ENCODE measurements at places on chromosomes 5 and 9.

DNA sequence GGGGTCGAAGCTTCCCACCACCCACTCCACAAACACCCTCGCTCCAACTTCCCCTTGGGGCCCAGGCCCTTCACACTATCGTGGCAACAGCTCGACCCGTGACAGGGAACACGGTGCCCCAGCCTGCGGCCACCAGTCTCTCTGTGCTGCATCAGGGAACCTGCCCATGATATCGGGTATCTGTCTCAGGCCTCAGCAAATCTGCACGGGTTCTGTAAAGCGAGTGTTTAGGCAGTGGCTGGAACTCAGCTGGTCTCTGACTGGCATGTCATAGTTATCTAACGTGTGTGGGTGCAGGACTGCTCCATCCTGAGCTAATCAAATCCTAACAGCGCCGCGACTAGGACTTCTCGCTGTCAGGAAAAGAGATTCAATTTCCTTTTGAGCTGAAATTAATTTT lies 42.9 kb downstream of the DBH start:
- no peak for DNase-seq

GRCh38 chr5:168346417-168346816 lies 55.0 kb downstream of the WWC1 start:
- no peak for DNase-seq

- DNase-seq, result peak; percentile 18
Measured at GRCh38 chr5:120463991-120464626, at the start of gene PRR16. Gene PRR16, plus strand, starts transcription at chr5:120464300.

- DNase-seq, result no peak
Measured at GRCh38 chr5:53568871-53569270, 8.4 kb downstream of the NDUFS4 start.

GRCh38 chr5:78060421-78060820 lies 234.1 kb downstream of the AP3B1 start:
- no peak for DNase-seq

- no peak for DNase-seq
Measured at GRCh38 chr5:59209758-59210359, 627.0 kb downstream of the RAB3C start.

DNA sequence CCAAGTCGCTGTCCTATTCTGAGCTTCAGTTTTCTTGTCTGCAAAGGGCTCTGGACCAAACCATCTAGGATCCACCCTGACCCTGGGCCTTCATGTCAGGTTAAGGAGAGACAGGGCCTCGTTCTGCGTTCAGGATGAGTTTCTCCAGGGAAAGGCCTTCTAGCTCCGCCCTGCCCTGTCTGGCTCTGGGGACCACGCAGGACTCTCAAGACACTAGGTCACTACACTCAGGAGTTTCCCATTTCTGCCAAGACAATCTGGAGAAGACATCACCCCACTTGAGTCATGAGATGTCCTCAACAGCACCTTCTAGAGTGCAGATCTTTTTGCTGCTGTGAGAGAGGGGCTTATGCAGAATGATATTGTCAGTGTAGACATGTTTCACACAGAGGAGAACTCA lies 53.2 kb upstream of the KCNMB1 start:
- no peak for DNase-seq

- no peak for DNase-seq
Measured at GRCh38 chr5:171986772-171987171, 19.7 kb downstream of the FBXW11 start.

DNA sequence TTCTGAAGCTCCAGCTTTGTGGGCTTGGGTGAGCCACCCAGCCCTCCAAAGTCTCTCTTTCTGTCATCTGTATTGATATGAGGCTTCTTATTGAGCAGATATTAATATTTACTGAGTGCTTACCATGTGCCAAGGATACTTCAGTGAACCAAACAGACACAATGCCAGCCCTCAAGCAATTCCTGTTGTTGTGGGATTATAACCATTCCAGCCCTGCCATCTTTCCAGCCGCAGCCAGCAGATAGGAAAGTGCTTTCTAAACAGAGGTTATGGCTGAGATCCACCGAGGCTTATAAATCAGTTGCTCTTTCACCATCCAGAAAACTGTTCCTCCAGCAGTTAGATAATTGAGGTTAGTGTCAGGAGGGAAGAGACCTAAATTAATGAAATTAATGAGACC lies 137.7 kb upstream of the ALDH1B1 start:
- no peak for DNase-seq

DNA sequence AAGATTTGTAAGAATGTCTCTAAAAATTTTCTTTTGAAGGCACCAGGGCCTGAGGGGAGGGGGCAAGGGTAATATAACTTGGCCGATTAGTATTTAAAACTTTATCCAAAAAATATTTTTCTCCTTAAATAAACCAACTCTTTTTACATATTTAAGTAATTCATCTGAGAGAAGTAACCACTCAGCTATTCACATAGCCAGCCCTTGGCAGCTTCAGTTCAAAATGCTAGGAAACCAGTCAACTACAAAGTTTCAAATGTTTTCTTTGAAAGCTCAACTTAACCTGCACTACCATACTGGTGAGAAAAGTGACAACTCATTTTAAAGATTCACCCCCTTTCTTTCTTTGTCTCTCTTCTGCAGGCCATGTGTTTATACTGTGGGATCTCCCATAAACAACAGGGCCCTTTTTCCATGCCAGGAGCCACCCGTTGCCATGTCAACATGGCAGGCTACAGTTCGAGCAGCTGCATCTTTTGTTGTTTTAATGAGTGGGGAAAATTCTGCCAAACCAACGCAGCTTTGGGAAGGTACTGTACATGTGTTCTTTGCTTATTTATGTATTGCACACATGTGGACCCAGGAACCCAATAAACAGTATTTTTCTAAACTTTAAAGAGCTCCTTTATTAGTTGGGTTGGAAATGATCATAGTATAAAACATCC lies 46.3 kb downstream of the AOPEP start:
- DNase-seq, result peak; percentile 56

GRCh38 chr9:105290954-105291353 lies 46.5 kb downstream of the SLC44A1 start:
- no peak for DNase-seq

- no peak for DNase-seq
Measured at GRCh38 chr9:131679261-131680020, 60.4 kb downstream of the RAPGEF1 start.

DNA sequence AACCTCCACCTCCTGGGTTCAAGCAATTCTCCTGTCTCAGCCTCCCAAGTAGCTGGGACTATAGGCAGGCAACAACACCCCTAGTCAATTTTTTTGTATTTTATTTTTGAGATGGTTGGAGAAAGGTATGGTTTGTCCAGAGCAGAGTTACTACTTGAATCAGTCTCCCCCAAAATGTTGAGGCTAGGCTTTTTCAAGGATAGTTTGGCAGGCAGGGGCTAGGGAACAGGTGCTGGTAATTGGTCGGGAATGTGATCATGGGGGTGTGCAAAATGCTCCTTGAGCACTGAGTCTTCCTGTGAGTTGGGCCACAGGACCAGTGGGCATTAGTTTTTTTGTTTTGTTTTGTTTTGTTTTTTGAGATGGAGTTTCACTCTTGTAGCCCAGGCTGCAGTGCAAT lies 28.3 kb upstream of the PRRC2B start:
- no peak for DNase-seq

GRCh38 chr5:1312993-1313833 lies 18.3 kb upstream of the TERT start:
- no peak for DNase-seq

DNA sequence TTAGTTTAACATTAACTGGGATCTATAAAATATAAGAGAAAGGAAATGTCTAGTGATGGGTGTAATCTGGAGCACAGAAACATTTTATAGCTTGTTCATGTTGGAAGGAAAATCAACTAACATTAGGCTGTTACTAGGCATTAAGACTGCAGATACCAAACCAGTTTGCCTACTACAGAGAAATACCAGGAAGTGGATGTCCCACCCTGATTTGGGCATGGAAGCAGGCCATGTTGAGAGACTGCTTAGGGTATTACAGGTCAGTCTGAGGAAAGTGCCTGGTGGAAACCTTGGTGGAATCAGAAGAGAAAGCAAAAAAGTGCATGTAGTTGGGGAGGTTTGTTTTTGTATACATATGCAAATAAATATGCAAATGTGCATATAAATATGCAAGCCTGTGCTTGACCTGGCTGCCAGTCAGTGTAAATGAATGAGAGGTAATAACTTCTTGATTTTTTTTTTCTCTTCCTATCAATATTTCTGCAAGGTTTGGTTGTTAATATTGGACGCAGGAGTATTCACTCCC lies 9.6 kb upstream of the CCDC112 start:
- no peak for DNase-seq

DNA sequence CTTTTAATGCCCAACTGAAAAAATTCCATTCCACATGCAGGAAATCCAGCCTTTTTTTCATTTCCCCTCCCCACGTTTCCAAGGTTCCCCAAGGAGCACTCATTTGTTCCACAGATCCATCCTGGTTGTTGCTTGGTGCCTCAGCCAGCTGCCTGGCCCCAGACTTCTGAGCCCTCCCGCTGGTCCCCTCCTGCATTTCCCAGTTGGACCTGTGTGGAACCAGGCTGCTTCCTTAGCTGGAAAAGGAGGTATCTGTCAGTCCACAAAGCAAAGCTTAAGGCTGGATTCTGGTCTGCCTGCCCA lies 44.8 kb downstream of the ANGPTL2 start:
- DNase-seq, result no peak

GRCh38 chr5:84487963-84488362 lies 103.3 kb upstream of the EDIL3 start:
- DNase-seq, result no peak

DNA sequence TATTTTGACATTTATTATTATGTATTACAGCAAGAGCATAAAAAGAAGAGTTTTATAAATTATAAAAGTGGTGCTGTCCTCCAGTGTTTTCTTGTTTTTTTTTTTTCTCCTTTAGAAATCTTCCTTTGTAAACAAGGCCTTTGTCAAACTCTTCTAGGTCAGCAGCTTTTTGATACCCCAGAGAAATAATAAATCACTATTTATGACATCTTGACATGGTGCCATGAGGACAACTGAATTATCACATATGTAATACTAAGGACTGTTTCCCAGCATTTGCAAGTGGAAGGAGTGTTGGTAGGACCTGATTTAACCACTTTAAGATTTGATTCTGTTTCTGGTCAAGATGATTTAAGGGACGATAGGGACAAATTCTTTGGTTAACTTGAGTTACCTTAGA lies 4.6 kb downstream of the SMARCA2 start:
- no peak for DNase-seq

DNA sequence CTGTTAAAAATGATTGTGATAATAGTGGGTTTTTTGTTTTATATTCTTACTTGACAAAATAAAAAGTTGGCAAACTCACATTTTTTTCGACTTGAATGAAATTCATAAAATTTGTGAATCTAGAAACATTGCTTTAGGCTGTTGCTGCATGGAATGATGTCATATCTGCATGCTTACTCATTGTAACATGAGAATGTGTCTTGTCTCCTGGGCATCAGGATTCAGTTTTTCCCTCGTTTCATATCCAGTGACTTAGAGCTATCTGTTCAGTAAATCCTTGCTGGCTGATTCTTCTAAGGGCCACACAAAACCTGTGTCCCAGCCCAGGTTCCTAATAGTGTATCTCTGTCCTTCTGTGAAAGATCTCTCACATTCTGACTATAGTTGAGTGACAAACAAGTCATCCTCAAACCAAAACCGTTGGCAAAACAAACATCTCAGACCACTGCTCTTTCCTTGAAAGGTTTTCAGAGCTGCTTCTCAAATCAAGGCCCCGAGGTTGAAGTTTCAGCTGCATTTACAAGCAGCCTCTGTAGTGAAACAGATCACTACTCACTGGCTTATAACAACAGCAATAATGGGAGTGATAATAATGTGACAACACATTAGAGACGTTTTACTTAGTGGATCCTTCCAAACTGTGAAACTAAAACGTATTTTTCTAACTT lies 95.0 kb downstream of the NPR3 start:
- no peak for DNase-seq

- DNase-seq, result no peak
Measured at GRCh38 chr5:36397901-36398536, 96.3 kb upstream of the RANBP3L start.

DNA sequence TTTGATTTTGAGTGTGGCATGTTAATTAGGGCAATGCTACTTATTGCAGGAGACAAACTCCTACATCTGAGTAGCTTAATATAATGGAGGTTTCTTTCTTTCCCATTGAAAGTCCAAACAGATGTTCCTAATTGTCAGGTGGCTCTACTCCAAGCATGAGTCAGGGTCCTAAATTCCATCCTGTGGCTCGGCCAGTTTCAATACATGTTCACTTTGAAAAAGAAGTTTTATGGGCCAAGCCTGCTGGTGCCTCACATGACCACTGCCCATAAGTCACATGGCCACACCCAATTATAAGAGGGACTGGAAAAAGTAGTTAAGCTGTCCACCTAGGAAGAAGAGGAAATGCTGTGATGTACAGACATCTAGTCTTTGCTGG lies 170.4 kb downstream of the ARRDC3 start:
- DNase-seq, result no peak

DNA sequence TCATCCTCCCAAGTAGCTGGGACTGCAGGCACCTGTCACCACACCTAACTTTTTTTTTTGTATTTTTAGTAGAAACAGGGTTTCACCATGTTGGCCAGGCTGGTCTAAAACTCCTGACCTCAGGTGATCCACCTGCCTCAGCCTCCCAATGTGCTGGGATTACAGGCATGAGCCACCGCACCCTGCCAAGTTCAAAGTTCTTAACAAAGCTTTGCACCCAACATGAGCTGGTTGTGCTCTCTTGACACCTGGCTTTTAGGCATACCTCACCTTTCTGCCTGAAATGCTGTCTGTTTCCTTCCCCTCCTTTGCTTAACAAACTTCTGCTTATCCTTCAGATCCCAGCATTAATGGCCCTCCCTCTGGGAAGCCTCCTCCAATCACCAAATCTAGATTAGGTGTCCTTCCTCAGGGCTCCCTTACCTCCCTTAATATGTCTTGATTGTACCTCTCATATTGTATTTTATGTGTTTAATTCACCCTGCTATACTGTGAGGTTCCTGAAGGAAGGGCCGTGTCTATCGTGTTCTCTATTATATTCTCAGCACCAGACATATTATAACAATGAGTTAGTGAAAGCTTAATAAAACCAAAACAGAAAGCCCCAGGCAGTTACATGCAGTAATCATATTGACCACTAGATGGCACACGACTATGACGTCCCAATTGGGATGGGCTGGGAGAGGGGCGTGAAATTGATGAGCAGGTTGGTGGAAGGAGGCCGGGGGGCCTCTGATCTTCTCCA lies 62.9 kb upstream of the PPARGC1B start:
- DNase-seq, result no peak

DNA sequence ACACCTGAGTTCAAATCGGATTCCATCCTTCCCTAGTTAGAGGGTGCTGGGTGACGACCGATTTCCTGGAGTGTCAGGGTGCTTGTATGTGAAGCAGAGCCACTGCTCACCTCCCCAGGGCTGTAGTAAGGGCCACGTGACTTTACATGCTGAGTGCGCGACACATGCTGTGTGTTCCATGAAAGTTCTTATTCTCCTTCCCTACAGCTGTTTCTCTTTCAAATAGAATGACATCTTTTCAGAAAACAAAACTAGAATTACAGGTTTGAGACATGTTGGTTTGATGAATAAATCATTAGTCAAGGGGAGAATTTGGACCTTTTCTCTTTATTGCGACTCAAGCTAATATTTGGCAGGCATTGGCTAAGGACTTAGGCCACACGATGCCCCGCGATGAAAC lies 113.1 kb downstream of the JMY start:
- no peak for DNase-seq
